Fibroblast of skin of right biceps (primary cell): ENCODE measurements at places on chromosomes 16 and 17.

GRCh38 chr17:50641357-50641756, 6.7 kb downstream of the ABCC3 start:
- DNase-seq: no peak

GRCh38 chr17:50445730-50446325, 19.8 kb downstream of the ACSF2 start:
- DNase-seq: no peak

DNA sequence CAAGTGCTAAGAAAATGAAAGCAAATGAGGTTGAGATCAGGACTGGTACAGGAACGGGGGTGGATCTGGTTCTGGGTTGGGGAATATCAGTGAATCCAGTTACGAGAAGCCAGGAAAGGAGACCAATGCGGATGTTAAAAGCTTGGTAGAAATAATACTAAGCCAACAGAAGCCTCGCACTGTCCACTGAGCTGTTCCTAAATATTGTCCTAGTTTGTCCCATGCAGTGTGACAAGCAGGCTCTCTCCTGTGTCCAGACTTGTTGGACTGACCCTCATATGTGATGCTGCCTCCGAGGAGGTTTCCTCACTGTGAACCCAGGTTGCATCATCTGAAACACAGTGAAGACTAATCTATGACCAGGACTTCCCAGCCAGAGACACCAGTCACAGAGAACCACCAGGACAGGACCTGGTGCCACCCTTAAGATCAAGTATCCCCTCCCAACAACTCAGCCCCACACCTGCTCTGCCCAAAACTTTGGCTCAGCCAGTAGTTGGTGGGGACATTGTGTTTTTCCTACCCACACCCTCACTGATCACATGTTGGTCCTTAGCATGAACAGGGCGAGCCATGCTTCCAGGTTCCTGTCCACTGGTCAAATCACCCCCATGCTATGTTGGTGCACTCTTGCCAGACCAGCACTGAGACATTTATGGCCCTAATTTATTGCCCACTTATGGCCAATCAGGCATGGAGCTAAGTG, 32.7 kb upstream of the SCNN1B start:
- DNase-seq: no peak

DNA sequence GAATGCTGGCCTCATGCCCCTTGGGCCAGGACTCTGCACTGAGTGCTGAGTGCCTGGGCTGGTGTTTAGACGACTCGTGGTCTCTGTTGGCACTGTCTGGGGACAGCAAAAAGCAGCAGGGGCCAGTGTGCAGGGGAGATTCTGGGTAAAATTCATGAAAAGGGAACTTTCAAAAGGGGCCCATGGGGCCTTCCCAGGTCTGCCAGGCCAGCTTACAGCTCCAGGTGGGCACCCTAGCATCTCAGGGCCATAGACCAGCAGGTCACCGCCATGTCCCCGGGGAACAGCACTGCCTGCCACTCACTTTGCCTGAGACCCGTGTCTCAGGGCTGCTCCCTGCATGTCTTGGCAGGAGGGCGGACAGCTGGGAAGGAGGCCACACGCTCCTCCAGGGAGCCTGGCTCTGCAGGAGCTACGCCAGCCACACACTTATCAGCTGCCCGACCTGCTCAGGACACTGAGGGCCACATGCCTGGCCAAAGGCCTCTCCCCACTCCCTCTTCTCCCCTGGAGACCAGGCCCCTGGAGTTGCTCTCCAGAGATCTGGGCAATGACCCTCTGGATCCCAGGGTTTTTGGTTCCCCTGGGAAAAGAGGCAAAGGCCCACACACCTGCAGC, 8.8 kb upstream of the FASN start:
- no peak for DNase-seq
